ENCODE measurements at places on chromosomes 1 and 21. TPM values are rescaled to one million over a fixed set of nuclear protein-coding genes. Genes with fewer than 3 reads are reported as not detected.
A peak's percentile ranks its signal among the peaks of the same experiment; 100 is the strongest.

DNA sequence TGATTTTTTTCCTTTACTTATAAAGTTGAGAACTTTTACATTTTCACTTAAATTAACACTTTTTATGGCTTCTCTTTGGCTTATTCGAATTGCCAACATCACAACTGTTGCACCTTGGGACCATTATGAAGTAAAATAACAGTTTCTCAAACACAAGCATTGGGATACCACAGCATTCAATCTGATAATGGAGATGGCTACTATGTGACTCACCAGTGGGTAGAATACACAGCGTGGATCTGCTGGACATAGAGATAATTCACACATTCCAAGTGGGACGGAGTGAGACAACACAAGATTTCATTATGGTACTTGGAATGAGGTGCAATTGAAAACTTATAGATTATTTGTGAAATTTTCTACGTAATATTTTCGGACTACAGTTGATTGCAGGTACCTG is 68.0 kb downstream of the ADAMTS1 start:
- no peak overlapping the region for H3K27ac ChIP-seq
- H3K4me3 ChIP-seq: no peak overlapping the region
- no peak for DNase-seq
- H3K4me1 ChIP-seq: no peaks in the 10 kb centered on the region

DNA sequence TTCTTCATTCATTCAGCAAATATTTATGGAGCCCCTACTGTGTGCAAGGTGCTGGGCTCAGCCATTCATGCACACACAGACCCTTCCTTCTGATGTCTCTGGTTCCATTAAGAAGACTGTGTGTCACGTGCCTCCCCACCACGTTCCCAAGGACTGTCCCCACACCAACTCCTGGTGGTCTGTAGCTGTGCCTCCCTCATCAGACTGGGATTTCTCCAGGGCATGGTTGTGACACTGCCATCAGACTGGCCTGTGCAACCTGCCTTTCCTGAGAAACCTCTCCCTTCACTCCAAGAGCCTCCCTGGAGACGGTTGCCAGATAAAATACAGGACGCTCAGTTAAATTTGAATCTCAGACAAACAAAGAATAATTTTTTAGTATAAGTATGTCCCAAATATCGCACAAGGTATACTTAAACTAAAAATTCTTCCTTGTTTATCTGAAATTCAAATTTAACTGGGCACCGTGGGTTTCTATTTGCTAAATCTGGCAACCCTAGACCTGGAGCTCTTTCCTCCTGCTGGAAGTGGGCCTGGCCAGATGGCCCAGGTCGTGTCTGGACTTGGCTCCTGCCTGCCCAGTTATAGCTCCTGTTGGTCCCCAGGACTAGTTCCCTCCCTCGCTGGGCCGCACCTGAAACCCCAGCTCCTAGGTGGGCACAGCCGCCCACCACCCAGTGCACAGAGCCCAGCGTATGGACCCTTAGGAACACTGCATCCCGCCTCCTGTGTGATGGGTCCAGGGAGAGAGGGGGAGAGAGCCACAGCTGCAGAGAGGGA is 76.9 kb downstream of the RAP1GAP start:
- peaks cover 8% of the 10 kb centered on the region for H3K27me3 ChIP-seq
- no peaks in the 10 kb centered on the region for H3K36me3 ChIP-seq
- H3K4me1 ChIP-seq: no peaks in the 10 kb centered on the region
- H3K4me3 ChIP-seq: no peak overlapping the region
- no peak overlapping the region for H3K27ac ChIP-seq
- no peak for DNase-seq

GRCh38 chr1:158084747-158085146 is 91.3 kb downstream of the KIRREL1 start:
- H3K36me3 ChIP-seq: no peaks in the 10 kb centered on the region
- H3K4me1 ChIP-seq: no peaks in the 10 kb centered on the region
- no peak overlapping the region for H3K4me3 ChIP-seq
- H3K27me3 ChIP-seq: peaks cover 5% of the 10 kb centered on the region
- no peak for DNase-seq
- H3K27ac ChIP-seq: no peak overlapping the region

GRCh38 chr1:64114012-64114525 is 89.4 kb upstream of the UBE2U start:
- H3K4me1 ChIP-seq: no peaks in the 10 kb centered on the region
- no peaks in the 10 kb centered on the region for H3K36me3 ChIP-seq
- peaks cover 30% of the 10 kb centered on the region for H3K27me3 ChIP-seq
- no peak overlapping the region for H3K27ac ChIP-seq

- no peak overlapping the region for H3K4me3 ChIP-seq
- no peak overlapping the region for H3K27ac ChIP-seq
- H3K27me3 ChIP-seq: peaks cover 6% of the 10 kb centered on the region
- H3K36me3 ChIP-seq: no peaks in the 10 kb centered on the region
- DNase-seq: no peak
Observed at GRCh38 chr1:169059421-169059820, 47.1 kb upstream of the ATP1B1 start.

Gene SLC25A34
- 1.9 TPM for total RNA-seq

Gene OR2L8
- total RNA-seq: not detected

GRCh38 chr21:42027822-42028765 is 17.9 kb upstream of the ZBTB21 start:
- H3K4me3 ChIP-seq: no peak overlapping the region
- DNase-seq: peak; percentile 31
- no peaks in the 10 kb centered on the region for H3K36me3 ChIP-seq
- H3K27ac ChIP-seq: no peak overlapping the region

Gene ABCB10
- 25.7 TPM for total RNA-seq

Gene HPDL
- total RNA-seq: 8.6 TPM

Gene PGLYRP3
- total RNA-seq: not detected

DNA sequence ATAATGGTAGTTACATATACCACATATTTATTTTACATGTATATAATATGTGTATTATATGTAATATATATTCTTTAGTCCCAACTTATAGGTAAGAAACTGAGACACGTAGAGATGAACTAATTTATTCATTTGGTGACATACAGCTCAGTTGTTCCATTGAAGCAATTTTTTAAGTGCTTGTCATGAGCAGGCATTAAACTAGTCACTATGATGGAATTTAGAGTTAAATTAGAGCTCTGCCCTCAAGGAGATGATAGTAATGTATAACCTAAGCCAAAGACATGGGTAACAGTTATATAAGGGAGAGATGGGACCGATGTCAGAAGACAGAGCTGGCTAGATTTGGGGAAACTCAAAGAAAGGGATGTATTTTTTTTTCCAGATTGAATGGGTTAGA is 83.0 kb downstream of the ST6GALNAC5 start:
- no peak overlapping the region for H3K27ac ChIP-seq
- no peaks in the 10 kb centered on the region for H3K4me1 ChIP-seq
- H3K36me3 ChIP-seq: no peaks in the 10 kb centered on the region

DNA sequence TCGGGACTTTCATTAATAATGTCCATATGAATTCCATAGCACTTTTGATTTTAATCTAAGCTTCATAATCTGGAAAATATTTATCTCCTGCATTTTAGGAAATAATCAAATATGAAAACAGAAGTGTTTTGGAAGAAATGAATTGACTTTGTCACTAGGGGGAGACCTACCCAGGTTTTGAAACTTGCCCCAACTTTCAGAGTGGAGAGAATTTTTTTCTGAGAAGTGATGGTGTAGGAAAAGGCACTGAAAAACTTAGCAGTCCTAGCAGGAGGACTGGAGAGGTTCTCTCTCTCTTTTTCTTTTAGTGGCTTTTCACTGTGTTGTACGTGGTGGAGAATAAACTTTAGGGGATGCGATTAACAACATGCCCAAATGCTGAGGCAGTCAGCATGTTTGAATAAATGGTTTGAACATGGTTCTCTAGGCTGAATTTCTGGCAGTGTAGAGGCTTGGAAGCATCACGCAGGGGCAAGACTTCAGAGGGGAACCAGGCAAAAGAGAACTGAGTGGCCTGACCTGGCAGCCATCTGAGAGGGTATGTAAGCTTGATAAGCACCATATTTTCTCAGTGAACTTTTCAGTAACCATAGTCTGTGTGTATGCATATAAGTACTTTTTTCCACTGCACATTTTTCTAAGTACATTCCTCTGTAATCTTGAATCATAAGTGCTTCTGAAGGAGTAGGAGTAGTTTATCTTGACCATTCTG is 68.3 kb upstream of the NEK7 start:
- H3K27ac ChIP-seq: peak overlapping the region; percentile 63
- DNase-seq: no peak
- no peaks in the 10 kb centered on the region for H3K27me3 ChIP-seq
- H3K36me3 ChIP-seq: no peaks in the 10 kb centered on the region
- H3K4me1 ChIP-seq: peaks cover 15% of the 10 kb centered on the region

DNA sequence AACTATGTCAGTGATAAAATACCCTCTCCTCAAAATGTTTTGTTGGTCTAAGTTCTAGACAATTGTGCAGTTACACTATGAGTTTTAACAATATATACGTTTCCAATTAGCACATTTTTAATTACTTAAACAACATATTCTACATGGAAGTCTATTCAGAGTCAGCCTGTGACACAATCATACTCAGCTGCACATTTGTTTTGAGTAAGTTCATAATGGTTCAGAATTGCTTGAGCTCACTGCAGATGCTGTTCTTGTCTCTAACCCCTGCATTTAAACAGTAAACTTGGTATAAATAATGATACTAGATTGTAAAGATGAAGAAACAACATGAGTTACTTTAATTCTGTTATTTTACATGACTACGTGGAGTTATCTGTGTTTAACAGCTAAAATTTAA is 30.6 kb downstream of the CDKN2C start:
- H3K4me3 ChIP-seq: no peak overlapping the region
- DNase-seq: no peak
- H3K27ac ChIP-seq: no peak overlapping the region

DNA sequence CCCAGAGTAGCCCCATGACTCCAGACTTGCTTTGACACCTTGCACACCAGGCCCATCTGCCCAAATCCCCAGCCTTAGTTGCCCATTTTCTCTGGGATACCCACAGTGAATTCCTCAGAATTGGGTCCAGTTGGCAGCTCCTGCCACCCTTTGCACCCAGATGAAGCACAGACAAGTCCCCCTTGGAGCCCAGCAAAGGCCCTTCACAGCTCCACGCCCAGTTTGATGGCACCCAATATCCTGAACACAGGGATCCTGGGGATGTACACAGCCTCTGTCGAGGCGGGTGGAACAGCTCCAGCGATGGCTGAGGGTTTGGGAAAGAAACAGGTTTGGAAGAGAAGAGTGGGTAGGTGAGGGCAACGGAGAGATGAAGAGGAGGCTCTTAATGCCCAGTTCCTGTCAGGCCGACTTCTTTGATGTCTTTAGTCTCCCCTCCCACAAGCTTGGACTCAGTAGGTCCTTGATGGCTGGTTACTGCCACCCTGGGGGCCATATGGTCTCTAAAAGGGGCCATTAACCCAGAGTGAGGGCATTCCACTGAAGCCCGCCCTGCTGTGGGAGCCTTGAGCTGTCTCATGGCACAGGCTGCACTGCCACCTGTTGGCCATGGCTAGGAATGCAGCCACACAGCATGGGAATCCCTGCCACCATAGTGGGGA is 21.7 kb downstream of the TMEM53 start:
- H3K27ac ChIP-seq: peak overlapping the region; percentile 45
- no peak overlapping the region for H3K4me3 ChIP-seq
- peaks cover 4% of the 10 kb centered on the region for H3K4me1 ChIP-seq
- DNase-seq: peak; percentile 84
- peaks cover 6% of the 10 kb centered on the region for H3K36me3 ChIP-seq
- H3K27me3 ChIP-seq: no peaks in the 10 kb centered on the region

Gene GPA33
- total RNA-seq: not detected

GRCh38 chr1:185808631-185809030 is 74.4 kb downstream of the HMCN1 start:
- no peak overlapping the region for H3K27ac ChIP-seq
- no peak for DNase-seq
- H3K4me1 ChIP-seq: no peaks in the 10 kb centered on the region
- no peaks in the 10 kb centered on the region for H3K36me3 ChIP-seq
- H3K27me3 ChIP-seq: peaks cover 12% of the 10 kb centered on the region
- H3K4me3 ChIP-seq: no peak overlapping the region

Gene BACE2
- total RNA-seq: 2.6 TPM

GRCh38 chr1:21680381-21680780 is 11.2 kb upstream of the RAP1GAP start:
- no peaks in the 10 kb centered on the region for H3K4me1 ChIP-seq
- peaks cover 25% of the 10 kb centered on the region for H3K36me3 ChIP-seq
- no peaks in the 10 kb centered on the region for H3K27me3 ChIP-seq

GRCh38 chr1:18475234-18475905 is 5.4 kb upstream of the KLHDC7A start:
- H3K27ac ChIP-seq: no peak overlapping the region
- no peak overlapping the region for H3K4me3 ChIP-seq
- H3K36me3 ChIP-seq: no peaks in the 10 kb centered on the region
- H3K27me3 ChIP-seq: peaks cover 15% of the 10 kb centered on the region
- DNase-seq: no peak

- peaks cover 6% of the 10 kb centered on the region for H3K27me3 ChIP-seq
- no peaks in the 10 kb centered on the region for H3K36me3 ChIP-seq
Observed at GRCh38 chr21:38802050-38803026, 3.4 kb upstream of the ETS2 start.

DNA sequence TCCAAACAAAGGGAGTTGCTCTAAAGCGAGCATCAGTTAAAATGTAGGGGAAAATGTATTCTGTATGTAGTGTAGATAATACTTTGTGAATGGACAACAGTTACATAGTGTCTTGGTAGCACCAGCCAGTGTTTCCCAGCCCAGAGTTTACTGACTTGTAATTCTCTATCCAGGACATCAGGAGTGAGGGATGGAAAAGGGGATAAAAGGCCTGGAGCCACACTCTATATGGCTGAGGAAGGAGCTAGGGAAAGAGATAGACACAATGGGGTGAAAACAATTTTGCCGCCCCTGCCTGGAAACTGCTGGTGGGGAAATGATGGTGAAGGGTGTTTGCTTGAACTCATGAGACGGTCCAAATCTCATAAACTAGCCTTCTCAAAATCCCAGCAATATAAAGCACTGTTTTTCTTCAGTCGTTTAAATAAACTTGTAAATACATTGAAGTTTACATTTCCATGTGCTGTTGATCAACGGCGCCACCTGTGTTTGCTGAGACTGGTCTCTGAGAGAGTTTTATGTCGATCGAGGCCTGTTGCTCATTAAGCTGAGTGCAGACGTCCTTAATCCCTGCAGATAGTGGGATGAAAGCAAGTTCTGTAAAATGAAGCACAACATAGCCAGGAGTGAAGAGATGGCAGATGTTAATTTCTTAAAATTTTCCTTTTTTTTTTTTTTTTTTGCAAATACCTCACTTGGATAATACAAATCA is 27.9 kb upstream of the AGO1 start:
- DNase-seq: no peak
- no peaks in the 10 kb centered on the region for H3K27me3 ChIP-seq
- peaks cover 15% of the 10 kb centered on the region for H3K36me3 ChIP-seq
- no peak overlapping the region for H3K4me3 ChIP-seq
- no peak overlapping the region for H3K27ac ChIP-seq
- no peaks in the 10 kb centered on the region for H3K4me1 ChIP-seq

- no peaks in the 10 kb centered on the region for H3K36me3 ChIP-seq
- H3K27me3 ChIP-seq: no peaks in the 10 kb centered on the region
- peak overlapping the region; percentile 60 for H3K4me3 ChIP-seq
Observed at GRCh38 chr1:58904299-58905125, 120.7 kb upstream of the JUN start.

All from natural killer cell treated with Interleukin-12 subunit alpha and Interleukin-12 subunit beta and Interleukin-15 and Interleukin-18, amount 100 ng/mL, for 72 hours (primary cell).